NCI-H82 (cell line): ENCODE measurements at places on chromosomes 4 and X.

DNA sequence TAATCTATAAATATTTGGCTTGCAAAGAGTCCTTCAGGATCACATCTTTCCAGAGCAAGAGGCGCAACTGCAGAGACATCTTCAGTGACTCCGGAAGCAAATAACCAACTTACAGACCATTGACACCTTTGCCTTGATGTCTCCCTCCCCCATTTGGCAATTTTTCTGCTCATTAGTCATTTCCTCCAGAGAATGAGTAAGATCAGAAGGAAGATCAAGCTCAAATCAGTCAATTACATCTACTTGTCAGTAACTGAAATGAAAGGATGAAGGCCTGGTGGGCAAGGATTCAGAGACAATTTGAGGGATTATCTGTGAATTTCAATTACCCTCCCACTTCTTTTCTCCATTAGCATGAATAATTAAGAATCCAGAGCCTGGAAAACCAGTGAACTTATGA, 665.6 kb upstream of the CPEB2 start:
- DNase-seq, result no peak

GRCh38 chrX:104854790-104855340, 288.9 kb downstream of the IL1RAPL2 start:
- DNase-seq, result no peak

DNA sequence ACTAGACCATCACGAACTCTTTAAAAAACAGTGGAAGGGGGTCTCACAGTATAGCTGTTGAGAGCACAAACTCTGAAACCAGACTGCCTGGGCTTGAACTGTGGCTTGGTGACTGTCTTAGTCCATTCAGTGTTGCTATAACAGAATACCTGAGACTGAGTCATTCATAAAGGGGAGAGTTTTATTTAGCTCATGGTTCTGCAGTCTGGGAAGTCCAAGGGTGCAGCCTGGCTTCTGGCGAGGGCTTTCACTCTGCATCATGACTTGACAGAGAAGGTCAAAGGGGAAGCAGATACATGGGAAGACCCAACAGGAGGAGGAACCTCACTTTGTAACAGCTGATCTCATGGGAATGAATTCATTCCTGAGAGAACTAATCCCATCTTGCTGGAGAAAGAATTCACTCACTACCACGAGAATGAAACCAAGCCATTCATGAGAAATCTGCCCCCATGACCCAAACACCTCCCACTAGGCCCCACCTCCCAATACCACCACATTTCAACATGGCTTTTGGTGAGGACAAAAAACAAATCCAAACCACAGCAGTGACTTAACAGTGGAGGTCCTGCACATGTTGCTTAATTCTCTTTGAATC, 116.7 kb upstream of the STOX2 start:
- DNase-seq, result no peak

DNA sequence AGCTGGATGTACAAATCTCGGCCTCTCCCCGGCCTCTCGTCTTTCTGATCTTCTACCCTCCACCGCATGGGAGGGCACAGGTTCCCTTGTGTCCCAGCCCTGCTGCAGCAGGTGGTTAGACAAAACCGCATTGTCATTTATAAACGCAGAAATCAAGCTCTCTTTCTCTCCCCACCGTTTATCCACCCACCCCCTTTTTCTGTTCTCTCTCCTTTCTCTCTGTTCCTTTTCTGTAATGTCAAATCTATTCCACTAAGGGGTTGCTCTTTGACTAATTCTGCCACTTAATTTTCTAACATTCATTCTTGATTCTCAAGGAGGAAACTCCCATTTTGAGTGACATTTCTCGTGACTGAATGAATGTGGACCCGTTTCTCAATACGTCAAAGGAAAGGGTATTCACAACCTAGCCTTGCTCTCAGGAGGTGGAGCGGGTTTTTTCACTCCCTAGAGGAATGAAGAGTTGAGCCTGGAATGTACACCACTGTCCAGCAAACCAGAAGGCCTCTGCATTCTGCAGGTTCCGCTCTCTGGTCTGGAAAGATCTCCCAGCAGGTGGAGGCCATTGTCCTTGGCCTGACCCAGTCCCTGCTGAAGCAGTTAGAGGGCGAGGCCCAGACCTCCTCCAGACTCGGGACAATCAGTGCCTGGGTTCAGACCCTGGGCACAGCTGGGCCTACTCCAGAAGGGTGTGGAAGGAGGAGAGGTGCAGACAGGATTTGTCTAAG, 70.9 kb upstream of the ENPP6 start:
- no peak for DNase-seq

- no peak for DNase-seq
These were observed 300.1 kb downstream of the NAF1 start for GRCh38 chr4:162866565-162866964.

- no peak for DNase-seq
These were observed 57.2 kb downstream of the FBXW7 start for GRCh38 chr4:152478461-152479237.

GRCh38 chrX:107850422-107850765, 24.7 kb downstream of the MID2 start:
- DNase-seq, result no peak

GRCh38 chrX:41421071-41421729, 25.9 kb upstream of the NYX start:
- no peak for DNase-seq

- no peak for DNase-seq
These were observed 10.5 kb downstream of the CLDN34 start for GRCh38 chrX:9977635-9978034.

DNA sequence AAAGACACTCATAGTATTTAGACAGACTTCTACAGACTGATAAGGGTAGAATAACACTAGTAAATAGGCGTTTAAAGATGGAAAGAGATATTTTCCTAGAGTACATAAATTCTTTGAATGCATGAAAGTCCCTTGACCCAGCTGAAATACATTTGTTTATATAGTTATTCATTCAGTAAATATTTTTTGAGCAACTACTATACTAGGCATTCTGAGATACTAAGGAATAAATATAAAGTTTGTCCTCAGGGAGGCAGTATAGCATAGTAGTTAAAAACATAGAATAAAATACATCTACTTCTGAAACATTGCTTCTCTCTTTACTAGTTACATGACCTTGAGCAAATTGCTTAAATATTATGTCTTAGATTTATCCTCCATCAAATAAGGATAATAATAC, 27.4 kb downstream of the HMGN5 start:
- DNase-seq, result peak; percentile 50

DNA sequence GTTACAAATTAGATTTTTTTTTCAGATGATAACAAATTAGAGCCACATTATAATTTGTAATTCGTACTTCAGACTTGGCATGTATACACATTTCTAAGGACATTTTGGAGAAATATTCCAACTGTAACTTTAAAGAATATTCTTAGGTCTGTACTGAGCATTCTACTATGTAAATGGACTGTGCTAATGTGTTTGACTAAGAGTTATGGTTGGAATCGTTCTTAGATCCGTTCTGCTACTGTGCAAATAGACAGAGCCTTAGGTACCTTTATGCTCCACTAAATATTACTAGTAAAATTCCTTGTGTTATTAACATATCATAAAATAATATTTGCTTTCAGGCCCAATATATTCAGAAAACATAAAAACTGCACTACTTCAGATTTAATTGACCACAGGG, 1180.0 kb upstream of the TENM3 start:
- DNase-seq, result no peak

DNA sequence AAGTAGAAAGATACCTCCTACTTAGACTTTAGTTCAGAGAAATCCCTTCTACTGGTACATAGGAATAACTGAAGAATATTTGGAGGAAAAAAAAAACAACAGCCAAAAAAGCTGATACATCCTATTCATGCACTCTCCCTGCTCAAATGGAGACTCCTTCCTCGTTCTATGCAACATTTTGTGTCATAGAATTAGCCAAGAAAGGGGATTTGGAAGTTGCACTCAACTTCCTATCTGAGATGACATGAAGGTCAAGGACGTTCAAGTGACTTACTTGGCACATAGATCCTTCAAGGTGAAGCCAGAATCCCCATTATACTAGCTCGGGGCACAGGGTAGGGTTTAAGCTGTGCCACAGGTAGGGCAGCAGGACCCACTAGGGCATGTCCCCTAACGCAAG, 56.2 kb upstream of the S100G start:
- no peak for DNase-seq

DNA sequence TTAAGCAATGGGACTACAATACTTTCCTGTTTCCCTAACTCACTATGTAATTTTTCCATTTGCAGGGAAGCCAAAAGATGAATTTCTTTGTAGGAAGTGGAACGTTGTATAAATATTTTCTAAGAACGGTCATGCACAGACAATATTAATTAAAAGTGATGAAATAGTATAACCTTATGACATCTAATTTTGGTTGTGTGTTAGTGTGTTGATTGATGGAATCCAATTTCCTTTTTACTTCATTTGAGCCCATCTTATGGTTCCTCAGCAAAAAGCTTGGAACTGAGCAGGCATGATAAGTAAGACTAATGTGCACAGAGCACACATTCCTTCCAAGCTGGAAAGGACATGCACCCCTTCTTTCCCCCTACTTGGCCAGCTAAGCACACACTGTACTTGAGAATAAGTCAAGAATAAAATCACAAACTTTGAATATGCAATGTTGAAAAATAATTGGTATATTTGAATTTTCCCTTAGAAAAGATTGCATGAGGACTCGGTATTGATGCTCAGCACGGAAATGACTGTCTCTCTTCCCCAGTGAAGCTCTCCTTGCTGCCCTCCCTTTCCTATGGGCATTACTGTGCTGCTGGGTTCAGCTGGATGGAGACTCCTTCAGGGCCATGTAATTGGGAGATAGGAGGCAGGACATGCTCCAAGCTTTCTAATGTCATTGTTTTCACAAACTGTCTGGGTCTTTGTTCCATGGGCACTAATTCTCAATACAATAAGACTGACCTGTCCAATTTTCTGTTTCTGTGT, 19.2 kb upstream of the PDLIM3 start:
- DNase-seq, result no peak

DNA sequence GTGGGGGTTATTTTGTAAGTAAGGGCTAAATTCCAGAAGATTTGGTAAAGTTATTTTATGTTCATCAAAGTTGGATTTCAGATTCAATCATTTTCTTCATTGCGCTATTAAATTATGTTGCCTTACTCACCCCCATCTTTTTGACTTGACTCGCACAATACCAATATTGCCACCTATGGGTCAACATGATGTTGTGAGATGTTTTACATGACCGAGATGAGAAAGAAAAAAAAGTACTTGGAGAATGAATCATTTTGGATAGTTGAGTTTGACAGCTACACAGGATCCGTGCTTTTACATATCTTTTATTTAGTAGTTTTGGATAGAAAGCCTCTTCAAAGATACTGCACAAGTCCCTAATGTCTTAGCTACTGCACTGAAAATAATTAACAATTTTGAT, 224.2 kb upstream of the EMCN start:
- DNase-seq, result peak; percentile 29

DNA sequence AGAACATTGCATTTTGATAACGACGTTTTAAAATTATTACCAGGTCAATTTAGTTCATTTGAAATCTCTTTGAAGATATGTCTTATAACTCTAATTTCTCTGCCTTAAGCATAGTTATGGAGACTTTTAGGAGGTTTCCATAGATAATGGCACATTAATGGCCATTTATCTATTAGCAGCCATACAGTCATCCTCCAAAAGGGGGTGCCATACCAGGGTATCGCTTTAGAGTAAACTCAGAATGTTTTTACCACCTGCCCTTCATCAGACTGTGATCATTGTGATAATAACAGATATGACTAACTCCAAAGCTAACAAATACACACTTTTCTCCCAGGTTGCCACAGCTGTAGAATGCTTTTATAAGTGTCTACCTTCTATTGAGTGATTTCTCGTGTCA, 461.5 kb downstream of the FSTL5 start:
- DNase-seq, result no peak

GRCh38 chr4:16289897-16290554, 63.8 kb upstream of the TAPT1 start:
- peak; percentile 26 for DNase-seq

GRCh38 chrX:38312436-38312835, 14.9 kb downstream of the RPGR start:
- no peak for DNase-seq

DNA sequence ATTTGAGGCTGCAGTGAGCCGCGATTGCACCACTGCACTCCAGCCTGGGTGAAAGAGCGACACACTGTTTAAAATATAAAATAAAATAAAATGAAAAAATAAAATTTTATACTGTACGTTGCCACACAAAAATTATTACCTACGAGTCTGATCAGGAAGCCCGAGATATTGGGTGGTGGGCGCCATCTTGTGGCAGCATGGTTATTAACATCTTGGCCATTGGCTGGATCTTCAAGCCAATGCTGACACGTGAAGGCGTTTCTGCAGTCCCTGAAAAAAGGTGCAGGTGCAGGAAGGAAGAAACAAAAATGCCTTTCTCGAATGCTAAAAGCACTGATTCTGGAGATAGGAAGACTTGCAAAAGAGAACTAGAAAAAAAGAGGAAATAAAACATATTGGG, 4.9 kb upstream of the TLR8 start:
- DNase-seq, result peak; percentile 68

DNA sequence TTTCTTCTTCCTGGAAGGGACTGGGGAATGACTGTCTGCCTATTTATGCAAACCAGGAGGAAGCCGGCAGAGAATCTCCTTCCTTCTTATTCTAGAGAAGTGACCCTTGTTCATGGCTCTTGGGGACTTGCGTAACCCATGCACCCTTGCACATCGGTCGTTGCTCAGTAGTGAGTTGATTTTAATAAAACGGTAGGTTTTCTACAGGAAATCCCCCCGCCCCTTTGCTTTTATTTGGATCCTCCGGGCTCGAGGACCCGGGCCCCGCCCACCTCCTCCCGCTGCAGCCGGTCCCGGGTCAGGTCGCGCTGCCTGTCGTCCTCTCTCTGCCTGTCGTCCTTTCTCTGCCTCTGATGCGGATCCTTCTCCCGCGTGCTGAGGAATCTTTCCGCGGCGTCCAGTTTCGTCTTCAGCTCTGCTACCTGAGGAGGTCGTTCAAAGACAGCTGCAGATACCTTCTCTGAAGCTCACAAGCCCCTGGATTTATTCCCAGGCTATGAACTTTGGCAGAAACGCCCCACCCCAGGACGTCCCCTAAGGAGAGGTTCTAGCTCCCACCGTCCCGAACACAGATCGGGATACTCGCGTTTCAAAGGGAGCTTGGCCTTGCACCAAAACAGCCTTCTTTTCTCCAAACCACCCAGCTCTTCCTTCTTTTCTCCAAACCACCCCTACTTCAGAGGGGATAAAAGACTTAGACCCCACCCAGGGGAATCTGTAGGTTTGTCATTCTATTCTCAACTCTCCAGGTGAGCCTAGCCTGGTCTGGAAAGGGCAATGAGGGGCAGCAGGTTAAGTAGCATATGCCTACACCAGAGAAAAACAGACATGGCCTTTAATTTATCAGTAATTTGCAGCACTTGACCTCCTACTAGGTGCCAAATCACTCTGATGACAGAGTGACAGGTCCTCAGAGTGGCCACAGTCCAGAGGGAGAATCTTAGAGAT, 7.0 kb downstream of the TNIP3 start:
- peak; percentile 52 for DNase-seq

- no peak for DNase-seq
These were observed 316.6 kb upstream of the BOD1L1 start for GRCh38 chr4:13944095-13944511.

DNA sequence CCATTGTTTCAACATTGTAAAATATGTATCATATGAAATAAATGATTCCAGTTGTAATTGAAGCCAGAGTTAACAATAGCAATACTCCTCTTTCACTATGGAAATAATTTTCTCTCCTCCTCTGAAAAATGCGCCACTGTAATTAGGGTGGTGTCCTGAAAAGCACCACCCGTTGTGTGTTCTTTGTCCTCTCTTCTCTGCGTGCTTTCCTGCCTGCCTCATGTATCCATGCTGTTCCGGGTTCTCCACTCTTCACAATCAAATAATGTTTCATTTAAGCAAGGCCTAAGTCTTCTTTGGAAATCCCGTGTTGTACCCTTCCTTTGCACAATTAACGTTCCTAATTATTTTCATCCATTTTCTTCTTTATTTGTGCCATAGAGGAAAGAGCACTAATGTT, 293.3 kb downstream of the ADGRL3 start:
- no peak for DNase-seq
